ENCODE measurements at places on chromosomes 4 and X.

GRCh38 chrX:131918839-131919238 lies 104.3 kb upstream of the STK26 start:
- no peak for DNase-seq

GRCh38 chrX:51182545-51182944 lies 150.1 kb upstream of the NUDT10 start:
- DNase-seq: no peak

DNA sequence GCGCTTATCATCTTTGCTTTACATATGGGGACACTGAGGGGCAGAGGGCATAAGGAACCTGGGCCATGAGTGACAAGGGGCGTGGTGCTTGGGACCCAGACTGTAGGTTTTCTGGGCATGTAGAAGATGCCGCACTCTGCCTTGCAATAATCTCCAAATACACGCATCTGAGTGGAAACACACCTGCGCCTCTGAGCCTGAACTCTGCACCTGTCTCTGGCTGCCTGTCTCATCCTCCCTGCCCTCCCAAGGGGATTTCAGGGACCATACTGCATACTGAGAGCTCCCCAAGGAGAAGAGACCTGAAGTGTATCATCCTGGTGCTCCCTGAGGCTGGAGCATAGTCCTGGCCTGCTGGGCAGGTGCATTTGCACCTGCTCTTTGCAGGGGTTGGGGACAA lies 34.7 kb upstream of the ASMTL start:
- no peak for DNase-seq

- no peak for DNase-seq
These were observed 14.4 kb upstream of the CC2D2A start for GRCh38 chr4:15455290-15455689.

DNA sequence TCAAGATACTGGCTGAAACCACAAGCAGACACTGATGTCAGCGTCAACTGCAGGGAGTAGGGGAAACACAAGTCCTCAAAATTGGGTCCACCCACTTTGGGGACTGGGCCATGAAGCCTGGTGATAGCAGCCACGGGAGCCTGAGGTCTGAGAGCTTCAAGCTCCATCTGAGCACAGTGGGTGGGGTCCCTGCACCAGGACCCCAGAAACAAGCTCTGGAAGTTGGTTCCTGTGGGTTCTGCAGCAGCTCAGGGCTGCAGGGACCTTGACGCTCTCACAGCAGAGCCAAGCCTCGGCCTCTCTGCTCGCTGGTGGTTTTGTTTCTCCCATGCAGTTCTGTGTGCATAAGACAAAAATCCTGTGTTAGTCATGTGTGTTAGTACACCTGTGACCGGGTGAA lies 54.5 kb downstream of the CPLX1 start:
- DNase-seq: no peak

Data from stimulated activated CD4-positive, alpha-beta T cell treated with anti-CD3 and anti-CD28 coated beads, Interleukin-1b, Interleukin-23, amount 100 ng/mL, for 4 hours (primary cell).